Putamen (tissue), 1 donor: ENCODE measurements at places on chromosomes 5 and 9.

GRCh38 chr9:118000581-118000980, 296.4 kb downstream of the TLR4 start:
- DNase-seq: no peak

GRCh38 chr9:137166380-137167229, 3.2 kb downstream of the LRRC26 start:
- no peak for DNase-seq

DNA sequence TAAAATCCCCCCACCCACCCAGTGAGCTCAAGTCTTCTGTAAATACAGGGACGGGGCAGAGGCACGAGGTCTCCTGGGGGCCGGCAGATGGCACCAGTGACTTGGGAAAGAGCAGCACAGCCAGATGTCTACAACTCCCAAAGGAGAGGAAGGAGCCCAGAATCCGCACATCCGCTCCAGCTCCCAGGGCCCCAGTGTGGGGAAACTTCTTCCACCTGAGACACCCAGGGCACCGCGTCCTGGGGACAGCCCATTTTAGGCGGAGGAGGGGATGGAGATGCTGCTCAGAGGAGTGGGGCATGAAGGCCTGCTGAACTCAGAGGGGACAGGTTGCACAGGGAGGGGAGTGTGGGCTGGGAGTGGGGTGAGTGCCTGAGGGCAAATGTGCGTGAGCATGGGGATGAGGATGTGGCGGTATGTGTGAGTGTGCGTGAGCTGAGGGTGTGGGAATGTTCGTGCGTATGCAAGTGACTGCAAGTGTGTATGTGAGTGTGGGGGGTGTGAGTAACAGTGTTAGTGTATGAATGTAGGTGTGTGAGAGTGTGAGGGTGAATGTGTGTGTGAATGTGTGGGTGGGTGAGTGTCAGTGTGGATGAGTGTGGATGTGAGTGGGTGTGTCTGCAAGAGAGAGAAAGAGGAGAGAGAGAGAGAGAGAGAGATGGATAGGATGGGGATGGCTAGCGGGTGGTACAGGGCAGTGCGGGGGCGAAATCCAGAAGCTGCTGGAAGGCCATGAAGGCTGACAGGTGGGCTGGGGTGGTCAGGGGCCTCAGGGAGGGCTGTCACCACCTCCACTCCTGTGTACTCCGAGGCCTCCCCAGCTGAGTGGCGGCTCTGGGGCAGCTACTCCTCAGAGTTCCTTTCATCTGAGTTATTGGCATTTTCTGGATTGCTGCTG, 63.5 kb downstream of the DUSP1 start:
- no peak for DNase-seq

DNA sequence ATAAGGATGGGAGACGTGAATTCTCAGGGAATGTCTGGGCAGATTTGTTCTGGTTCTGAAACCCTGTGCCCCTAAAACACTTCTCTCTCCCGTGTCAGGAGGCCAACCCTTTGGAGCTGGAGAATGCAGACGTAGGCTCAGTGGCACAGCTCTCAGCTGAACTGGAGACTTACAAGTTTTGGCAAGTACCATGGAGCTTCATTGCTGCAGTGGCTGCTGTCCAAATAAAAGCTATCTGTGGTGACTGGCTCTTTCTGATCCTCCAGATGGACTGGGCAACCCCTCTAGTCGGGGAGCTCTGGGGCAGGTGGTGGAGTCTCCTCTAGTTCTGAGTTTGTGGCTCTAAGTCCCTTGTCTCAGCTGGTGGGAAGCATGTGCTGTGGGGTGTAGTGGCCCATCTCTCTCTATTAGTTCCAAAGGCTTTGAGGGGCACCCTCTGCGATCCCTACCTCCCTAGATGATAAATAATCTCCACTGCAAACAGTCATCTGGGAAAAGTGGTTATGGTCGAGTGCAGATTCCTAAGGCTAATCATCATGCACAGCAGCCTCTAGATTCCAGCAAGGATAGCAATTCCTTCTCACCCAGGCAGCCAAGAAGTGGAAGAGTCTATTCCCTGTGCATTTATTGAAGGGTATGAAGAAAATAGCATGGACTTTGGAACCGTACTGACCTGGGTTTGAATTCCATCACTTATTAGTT, 204.2 kb upstream of the KLF4 start:
- DNase-seq: no peak

GRCh38 chr5:157571357-157571827, 4.2 kb downstream of the ADAM19 start:
- no peak for DNase-seq

- no peak for DNase-seq
Observed at GRCh38 chr9:134215699-134216448, 51.5 kb upstream of the RNU6ATAC start.

DNA sequence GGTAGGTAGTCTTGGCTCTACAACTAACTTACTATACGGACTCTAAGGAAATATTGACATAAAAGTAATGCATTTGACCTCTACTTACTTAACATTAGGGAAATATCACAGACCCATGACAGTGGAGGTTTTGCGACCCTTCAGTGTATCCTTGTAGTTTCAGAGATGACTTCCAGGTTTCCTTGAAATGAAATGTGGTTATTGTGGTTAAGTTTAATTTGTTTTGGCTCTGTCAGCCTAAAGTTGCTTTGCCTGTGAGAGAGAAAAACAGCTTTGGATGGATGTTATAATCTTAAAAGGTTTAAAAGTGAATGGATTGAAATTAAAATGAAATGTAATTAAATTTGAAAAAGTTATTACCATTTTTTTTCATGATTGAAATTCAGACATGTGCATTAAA, 42.9 kb downstream of the LRRTM2 start:
- no peak for DNase-seq

GRCh38 chr9:119968836-119969707, 599.8 kb upstream of the BRINP1 start:
- DNase-seq: peak; percentile 77

- no peak for DNase-seq
Observed at GRCh38 chr9:84297162-84297821, 43.3 kb downstream of the SLC28A3 start.

- DNase-seq: no peak
Observed at GRCh38 chr5:154411338-154411737, 34.5 kb upstream of the SAP30L start.

DNA sequence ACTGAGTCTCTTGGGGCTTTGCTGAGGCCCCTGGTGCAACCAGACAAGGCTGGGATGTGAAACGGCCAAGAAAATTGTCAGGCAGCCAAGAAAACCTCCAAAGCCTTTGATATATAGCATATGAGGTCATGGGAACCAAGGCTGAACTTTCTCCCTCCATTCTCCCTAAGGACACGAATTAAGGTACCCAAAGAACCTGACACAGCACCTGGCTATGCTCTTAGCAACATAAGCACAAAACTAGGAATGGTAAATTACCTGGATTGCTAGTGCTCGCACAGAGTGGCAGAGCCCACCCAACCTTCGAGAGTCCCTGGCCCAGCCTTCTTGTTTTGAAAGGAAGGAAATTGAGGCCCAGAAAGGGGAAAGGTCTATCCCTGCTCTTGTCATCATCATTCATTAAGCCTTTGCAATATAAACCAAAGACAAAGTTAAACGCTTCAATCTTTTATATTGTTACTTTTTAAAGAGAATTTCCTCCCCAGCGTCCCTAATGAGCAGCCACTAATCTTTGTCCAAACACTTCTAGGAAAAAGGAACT, 220.0 kb upstream of the NR4A3 start:
- no peak for DNase-seq

GRCh38 chr9:93308676-93309075, 124.7 kb downstream of the WNK2 start:
- DNase-seq: no peak

- DNase-seq: no peak
Observed at GRCh38 chr9:130042406-130042884, 544 bp downstream of the FNBP1 start.

- no peak for DNase-seq
Observed at GRCh38 chr9:27431543-27432147, 92.4 kb upstream of the IFNK start.

GRCh38 chr9:19298436-19299000, 68.0 kb downstream of the DENND4C start:
- DNase-seq: no peak

- no peak for DNase-seq
Observed at GRCh38 chr5:154421868-154422267, 23.9 kb upstream of the SAP30L start.

GRCh38 chr9:33125461-33125860, 41.7 kb downstream of the B4GALT1 start:
- DNase-seq: no peak

DNA sequence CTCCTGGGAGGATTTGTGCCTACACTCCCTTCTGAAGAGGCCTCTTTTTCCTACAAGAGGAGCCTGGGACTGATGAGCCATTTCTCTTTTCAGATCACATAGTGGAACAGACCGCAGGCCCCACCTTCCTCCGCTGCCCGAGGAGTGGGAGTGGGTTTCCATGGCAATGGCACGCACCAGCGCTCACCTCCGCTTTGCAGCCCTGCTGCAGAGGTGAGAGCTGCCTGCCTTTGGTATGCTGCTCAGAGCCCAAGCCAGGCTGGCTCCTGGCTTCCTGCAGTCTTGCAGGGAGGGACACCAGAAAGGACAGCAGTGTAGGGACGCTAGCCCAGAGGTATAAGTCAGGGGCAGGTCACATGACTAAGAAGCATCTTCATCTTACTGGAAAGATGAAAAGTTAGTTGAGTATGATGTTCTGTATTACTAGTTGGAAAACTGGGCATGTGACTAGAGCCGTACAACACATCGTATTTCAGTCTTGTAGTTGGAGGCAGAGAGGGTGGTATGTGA, 12.4 kb downstream of the PTTG1 start:
- peak; percentile 84 for DNase-seq

DNA sequence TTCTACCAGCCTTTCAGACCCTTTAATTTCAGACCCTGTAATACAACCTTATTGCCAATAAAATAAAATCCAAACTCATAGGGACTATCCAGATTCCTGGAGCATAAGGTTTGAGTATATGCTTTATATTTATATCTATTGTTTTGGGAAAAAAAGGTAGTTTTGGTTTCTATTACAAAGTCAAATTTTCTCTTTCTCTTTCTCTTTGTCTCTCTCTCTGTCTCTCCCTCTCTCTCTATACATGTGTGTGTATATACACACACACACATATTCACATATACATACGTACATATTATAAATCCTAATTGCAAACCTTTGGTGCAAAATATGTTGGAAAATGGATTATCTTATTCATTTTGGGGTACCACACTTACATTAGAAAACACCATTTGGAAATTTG, 39.0 kb downstream of the TMEM232 start:
- no peak for DNase-seq

GRCh38 chr5:157582731-157583620, 7.4 kb upstream of the ADAM19 start:
- DNase-seq: no peak

DNA sequence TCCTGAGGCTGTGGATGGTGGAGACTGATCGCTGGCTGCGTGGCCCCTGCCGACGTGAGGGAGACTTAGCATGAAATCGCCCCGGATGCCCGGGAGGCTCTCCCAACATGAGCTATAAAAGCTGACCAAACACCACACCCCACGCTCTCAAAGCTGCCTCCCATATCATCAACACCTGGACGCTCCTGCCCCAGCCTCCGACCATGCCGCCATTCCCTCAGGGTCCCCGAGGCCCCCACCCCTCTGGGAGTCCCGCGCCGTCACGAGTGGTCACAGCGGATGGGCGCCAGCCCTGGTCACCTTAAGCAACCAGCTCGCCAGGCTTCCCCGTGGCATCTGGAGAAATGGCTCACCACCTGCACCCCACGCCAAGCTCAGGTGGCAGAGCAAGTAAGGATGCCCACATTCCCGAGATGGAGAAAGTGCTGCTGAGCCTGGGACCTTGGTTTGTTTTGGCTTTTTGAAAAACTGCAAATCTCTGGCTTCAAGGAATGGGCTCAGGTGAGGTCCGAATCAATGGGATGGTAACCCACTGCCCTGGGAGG, 196.0 kb downstream of the MED10 start:
- DNase-seq: no peak
